ENCODE measurements at places on chromosomes 3 and 15.
A peak's percentile ranks its signal among the peaks of the same experiment; 100 is the strongest.

- no peak for DNase-seq
These were observed 33.0 kb downstream of the SRP14 start for GRCh38 chr15:40006003-40006402.

GRCh38 chr3:139281522-139282196 lies 62.2 kb upstream of the MRPS22 start:
- no peak for DNase-seq

DNA sequence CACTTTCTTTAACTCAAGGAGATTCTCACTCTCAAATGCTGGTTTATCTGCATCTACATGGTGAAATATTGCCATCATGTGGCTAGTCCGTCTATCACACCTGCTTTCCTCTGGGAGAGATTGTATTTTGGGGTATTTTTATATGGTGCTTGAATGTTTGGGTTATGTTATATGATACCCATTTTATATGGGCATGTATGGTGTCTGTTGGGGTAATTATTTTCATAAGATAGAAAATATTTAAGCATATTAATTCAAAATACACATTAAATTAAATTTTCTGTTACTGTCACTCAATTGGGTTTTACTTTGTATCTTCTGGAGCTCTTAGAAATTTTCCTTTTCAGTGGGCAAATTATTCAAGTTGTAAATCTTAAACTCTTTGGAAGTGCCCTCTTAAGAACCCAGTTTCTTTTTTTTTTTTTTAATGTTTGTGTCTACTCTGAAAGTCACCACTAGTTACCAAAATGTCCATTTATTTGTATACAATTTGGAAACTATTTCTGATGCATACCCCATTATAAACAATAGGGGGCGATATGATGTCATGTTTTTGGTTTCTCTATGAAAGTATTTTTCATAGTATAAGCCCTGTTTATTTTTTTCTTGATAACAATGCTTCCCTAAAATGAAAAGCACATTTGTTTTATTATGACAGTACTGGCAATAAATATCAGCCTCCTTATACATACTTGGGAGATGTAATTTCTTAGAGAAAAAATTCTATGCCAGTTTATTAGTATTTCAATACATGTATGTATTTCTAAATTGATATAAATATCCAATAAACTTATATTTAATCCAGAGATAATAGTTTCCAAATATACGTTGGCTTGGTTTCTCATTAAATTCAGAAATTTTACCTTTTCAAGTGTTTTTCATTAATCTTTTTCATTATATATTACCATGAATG lies 36.1 kb upstream of the PLSCR5 start:
- DNase-seq, result no peak

GRCh38 chr3:111541911-111542483 lies at the start of gene CD96:
Gene CD96 (plus strand): TSS chr3:111542197. CDS start chr3:111542249, 52 bp downstream.
- DNase-seq, result peak; percentile 16

- no peak for DNase-seq
These were observed 544.2 kb downstream of the FOXP1 start for GRCh38 chr3:71039332-71039731.

- DNase-seq, result no peak
These were observed 19.7 kb downstream of the ANKDD1A start for GRCh38 chr15:64931381-64931780.

DNA sequence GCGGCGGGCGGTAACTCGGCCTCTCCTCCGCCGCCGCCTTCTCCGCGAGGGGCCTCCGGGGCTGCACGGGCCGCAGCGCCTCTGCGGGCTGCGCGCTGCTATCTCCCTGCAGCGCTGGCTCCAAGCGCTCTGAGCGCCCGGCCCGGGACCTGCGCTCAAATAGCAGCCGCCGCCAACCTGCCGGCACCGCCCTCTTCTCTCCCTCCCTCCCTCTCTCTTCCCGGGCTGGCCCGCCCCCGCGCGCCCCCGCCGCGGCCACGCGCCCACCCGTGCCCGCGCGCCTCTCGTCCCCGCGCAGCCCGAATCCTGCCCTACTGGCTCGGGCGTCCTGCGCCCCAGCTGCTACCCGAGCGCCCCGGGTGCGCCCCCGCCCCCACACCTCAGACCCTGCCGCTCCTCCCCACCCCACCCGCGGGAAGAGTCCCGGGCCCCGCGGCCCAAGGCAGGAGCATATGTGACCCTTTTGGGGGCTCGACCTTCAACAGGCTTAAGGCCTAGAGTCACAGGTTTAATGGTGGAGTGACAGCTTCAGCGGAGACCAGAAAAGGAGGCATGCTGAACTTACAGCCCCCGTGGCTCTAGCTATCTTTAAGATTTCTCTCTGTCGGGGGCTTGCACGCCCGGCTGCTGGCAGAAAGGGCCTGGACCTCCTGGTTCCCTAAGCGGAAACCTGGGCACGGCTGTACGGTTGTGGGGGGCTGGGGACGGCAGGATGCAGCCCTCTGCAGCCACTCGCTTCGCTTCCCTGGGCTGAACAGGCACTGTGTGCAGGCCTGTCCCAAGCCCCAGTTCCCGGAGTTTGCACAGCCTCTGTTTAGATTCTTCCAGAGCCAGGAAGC lies at the start of gene CACNA2D2:
Gene CACNA2D2, minus strand, starts transcription at position 131 of the 839 bp plus-strand sequence. CDS start 211 bp downstream, outside the sequence.
- DNase-seq, result peak; percentile 49

DNA sequence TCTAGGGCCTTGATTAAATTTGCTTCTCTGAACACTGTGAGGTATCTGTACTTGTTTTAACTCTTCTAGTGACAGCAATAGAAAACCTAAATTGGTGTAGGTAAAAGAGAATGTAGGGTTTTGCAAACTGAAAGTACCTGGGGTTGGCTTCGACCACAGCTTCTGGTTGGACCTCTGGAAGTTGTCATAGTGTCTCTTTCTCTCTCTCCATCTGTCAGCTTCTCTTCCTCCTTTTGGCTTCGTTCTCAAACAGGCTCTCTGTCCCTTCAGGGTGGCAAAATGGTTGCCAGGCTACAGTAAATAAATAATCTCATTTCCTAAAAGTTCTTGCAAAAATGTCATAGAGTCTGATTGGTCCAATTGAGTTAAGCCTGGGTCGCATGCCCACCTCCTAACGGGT lies 149.3 kb upstream of the CTDSPL start:
- DNase-seq, result no peak

- no peak for DNase-seq
These were observed 46.6 kb downstream of the LARS2 start for GRCh38 chr3:45434996-45435395.

DNA sequence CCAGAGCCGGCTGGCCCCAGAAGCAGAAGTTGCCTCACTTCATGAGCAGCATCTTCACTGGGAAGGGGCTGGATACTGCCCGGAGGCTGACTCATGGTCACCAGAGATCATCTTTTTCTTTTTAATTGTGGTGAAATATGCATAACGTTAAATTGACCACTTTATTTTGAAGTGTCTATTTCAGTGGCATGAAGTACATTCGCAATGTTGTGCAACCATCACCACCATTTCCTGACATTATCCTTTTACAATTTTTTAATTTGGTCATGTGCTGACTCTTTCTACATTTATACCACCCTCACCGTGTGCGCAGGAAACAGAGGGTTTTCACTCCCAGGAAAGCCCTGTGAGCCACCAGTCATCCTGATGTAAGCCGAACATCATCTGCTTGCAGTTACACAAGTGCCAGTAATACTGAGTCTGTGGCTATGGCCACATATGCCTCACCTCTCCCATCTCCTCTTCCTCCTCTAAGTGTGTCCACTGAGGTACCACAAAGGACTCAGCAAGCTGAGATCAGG lies 51.6 kb upstream of the ABHD17C start:
- no peak for DNase-seq

- no peak for DNase-seq
These were observed 18.8 kb upstream of the ANKDD1A start for GRCh38 chr15:64892847-64893403.

DNA sequence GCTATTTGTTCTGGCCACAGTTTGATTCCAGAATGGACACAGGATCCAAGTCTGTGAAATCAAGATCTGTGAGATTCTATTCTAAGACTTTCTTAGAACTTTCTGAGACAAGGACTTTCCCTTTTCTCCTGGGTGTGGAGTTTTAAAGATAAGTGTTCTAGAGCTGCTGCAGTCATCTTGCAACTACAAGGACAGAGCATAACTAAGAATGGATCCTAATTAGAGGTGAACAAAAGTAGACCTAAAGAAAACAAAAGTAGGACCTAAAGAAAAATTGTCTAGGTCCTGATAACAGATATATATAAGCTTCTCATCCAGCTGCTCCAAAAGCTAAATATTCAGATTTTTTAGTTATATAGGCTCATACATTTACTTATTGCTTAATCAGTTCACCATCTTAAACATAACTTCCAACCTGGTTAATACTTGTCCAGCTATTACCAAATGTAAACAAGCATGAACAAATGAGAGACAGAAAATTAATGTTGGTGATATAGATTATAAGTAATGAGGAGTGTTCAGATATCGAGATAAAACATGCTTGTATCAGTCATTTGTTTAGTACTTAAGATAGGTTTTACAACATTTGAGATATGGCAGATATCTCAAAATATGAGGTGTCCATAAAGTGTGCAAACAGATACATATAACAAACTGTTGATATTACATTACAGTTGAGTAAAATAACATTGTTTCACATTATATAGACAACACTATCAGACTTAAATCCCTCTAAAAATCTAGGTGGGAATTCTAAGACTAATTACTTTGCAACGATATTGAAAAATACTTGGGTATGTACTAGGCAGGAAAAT lies 75.1 kb downstream of the CD200 start:
- DNase-seq, result no peak

GRCh38 chr3:14403619-14404155 lies 1.3 kb downstream of the SLC6A6 start:
- no peak for DNase-seq

DNA sequence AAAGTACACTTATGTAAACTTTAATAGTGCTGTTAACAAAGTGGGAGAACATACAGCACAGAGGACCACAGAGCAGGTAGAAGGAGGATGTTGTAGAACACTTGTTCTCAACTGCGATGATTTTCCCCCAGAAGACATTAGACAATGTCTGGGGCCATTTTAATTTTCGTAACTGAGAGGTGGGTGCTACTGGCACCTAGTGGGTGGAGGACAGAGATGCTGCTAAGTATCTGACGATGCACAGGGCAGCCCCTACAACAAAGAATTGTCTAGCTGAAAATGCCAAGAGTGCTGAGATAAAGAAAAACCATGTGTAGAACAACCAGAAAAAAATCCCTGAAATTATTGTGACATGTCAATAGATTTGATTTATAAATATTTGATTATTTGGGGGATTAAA lies 5.0 kb upstream of the KBTBD8 start:
- no peak for DNase-seq

- DNase-seq, result no peak
These were observed 69.1 kb upstream of the PROK2 start for GRCh38 chr3:71854096-71854495.

DNA sequence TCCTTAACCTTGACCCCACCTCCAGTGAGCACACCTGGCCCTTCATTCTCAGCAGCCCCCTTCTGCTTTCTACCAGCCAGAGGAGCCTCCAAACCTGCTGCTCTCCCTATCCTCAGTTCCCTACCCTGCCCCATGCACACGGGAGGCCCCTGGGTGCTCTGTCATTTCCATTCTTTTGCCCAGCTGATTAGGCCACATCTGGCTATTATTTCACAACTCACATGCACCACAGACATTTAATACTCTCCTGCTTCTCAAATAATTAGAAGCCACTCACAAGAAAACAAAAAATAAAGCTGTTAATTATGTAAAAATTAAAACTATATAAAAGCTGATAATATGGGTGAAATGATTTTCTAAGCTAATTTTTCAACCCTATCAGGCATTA lies 50.7 kb downstream of the MYLK start:
- no peak for DNase-seq

- no peak for DNase-seq
These were observed 67.2 kb upstream of the POLG start for GRCh38 chr15:89401631-89402517.

DNA sequence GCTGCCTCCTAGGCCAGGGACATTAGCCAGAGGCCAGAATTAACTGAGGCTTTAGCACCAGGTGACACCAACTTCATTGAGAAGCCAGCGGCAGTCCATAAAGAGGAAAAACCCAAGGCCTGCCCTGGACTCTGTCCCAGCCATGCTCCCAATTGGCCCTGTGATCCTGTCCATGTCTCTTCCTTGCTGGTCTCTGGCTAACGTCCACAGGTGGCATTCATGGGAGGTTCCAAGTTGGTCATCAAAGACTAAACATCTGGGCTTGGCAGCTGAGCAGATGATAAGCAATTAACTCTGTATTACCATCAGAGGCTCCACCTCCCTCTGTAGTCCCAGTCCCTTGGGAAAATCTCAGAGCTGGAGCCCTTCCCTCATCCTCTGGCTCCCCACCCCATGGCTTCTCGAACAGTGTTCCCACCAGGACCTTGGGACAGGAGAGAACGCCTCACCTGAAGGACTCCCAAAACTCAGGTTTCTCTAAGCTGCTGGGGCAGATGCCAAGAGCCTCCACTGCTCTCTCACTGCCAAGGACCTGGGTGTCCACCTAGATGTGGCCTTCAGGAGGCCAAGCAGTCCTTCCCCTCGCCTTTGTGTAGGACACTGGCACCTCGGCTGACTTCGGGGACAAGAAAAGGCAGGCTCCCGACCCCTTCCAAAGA lies 40.4 kb downstream of the GOLGA6A start:
- DNase-seq, result no peak

GRCh38 chr15:45648521-45649200 lies 13.8 kb downstream of the SQOR start:
- no peak for DNase-seq

GRCh38 chr15:62569460-62570404 lies 404.6 kb upstream of the C2CD4B start:
- no peak for DNase-seq

- no peak for DNase-seq
These were observed 109.7 kb downstream of the LRRK1 start for GRCh38 chr15:101028772-101029438.

GRCh38 chr3:59957150-59957549 lies 907.3 kb upstream of the CFAP20DC start:
- DNase-seq, result no peak

GRCh38 chr3:180382638-180383180 lies 219.3 kb upstream of the TTC14 start:
- no peak for DNase-seq

GRCh38 chr3:173652093-173652492 lies 254.5 kb downstream of the NLGN1 start:
- no peak for DNase-seq

- DNase-seq, result no peak
These were observed 128.2 kb upstream of the SLC7A14 start for GRCh38 chr3:170714122-170714521.

DNA sequence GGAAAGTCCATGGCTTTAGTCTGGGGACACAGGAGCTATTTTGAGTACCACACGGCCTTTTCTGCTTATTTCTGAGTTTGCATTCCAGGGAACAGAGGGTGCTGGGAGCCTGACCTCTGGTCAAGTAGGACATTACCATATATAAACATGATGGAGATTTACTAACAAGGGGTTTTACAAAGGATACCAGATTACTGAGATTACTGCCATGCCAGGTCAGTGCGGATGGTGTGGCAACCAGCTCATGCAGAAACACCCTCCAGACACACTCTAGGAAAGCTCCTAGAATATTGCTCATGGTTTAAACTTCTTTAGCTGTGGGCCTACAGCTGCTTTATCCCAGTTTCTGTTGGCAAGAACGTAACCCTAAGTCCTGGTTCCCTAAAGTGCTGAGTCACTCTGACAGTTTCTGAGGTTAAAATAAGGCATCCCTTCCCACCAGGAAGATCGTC lies 54.3 kb upstream of the AGTR1 start:
- DNase-seq, result no peak
